ENCODE measurements at places on chromosomes 11 and 22. TPM values are rescaled to one million over a fixed set of nuclear protein-coding genes. Genes with fewer than 3 reads are reported as not detected.

Gene SNU13
- 113 TPM for total RNA-seq

Gene SLC22A8
- not detected for total RNA-seq

Gene TIMP3
- total RNA-seq = 0.67 TPM

Gene TRIM51
- not detected for total RNA-seq

Gene OR9G1
- not detected for total RNA-seq

Gene GDPD4
- total RNA-seq = not detected

Gene OR5D13
- total RNA-seq = not detected

Gene RAC2
- total RNA-seq = 1.5 TPM

Gene KCNK4
- total RNA-seq = 1.1 TPM

Gene MYOD1
- total RNA-seq = not detected

Gene C11orf97
- not detected for total RNA-seq

Gene SLC22A12
- not detected for total RNA-seq

Gene SLCO2B1
- total RNA-seq = 0.77 TPM

Gene VPREB1
- total RNA-seq = not detected

Gene F2
- total RNA-seq = 0.64 TPM

Gene PIK3IP1
- 3.6 TPM for total RNA-seq

Gene RIMBP3C
- total RNA-seq = 0.90 TPM

Gene CD3D
- total RNA-seq = 0.39 TPM

Gene CCDC88B
- 17.1 TPM for total RNA-seq

Gene SIPA1
- total RNA-seq = 86.9 TPM

Gene SERPIND1
- 0.18 TPM for total RNA-seq

Gene LIF
- 34.4 TPM for total RNA-seq

Gene SCT
- total RNA-seq = not detected

Gene PARVG
- total RNA-seq = 0.21 TPM

Gene OR6T1
- not detected for total RNA-seq

Gene GAL
- total RNA-seq = 16.5 TPM

Gene UBQLN3
- total RNA-seq = not detected

Gene OPCML
- not detected for total RNA-seq

Gene LRRC55
- total RNA-seq = not detected

Gene CNTF
- total RNA-seq = 3.0 TPM

Gene CPSF7
- total RNA-seq = 96.1 TPM

Gene TMPRSS6
- not detected for total RNA-seq

Gene AP5B1
- 35.0 TPM for total RNA-seq

Gene GVQW3
- 3.2 TPM for total RNA-seq

Gene OTOG
- not detected for total RNA-seq

Gene NARS2
- 29.8 TPM for total RNA-seq

Gene OR52H1
- 0.15 TPM for total RNA-seq

Gene OR5B21
- total RNA-seq = not detected

Gene EXPH5
- 0.85 TPM for total RNA-seq

Gene OR52A1
- not detected for total RNA-seq

Gene ST3GAL4
- 56.6 TPM for total RNA-seq

Gene FGF19
- not detected for total RNA-seq

Gene OR4D5
- total RNA-seq = not detected

Gene CSRP3
- not detected for total RNA-seq

Gene LRRC75B
- 4.1 TPM for total RNA-seq

Gene TSPAN32
- total RNA-seq = not detected

Gene TLCD5
- 22.8 TPM for total RNA-seq
